ENCODE measurements at places on chromosomes 12 and 14.

GRCh38 chr12:116820064-116820656, 61.1 kb downstream of the HRK start:
- no peak for DNase-seq

GRCh38 chr12:24393071-24393470, 443.6 kb upstream of the SOX5 start:
- DNase-seq = no peak

GRCh38 chr12:122506393-122506938, 5.7 kb upstream of the ZCCHC8 start:
- DNase-seq = no peak

DNA sequence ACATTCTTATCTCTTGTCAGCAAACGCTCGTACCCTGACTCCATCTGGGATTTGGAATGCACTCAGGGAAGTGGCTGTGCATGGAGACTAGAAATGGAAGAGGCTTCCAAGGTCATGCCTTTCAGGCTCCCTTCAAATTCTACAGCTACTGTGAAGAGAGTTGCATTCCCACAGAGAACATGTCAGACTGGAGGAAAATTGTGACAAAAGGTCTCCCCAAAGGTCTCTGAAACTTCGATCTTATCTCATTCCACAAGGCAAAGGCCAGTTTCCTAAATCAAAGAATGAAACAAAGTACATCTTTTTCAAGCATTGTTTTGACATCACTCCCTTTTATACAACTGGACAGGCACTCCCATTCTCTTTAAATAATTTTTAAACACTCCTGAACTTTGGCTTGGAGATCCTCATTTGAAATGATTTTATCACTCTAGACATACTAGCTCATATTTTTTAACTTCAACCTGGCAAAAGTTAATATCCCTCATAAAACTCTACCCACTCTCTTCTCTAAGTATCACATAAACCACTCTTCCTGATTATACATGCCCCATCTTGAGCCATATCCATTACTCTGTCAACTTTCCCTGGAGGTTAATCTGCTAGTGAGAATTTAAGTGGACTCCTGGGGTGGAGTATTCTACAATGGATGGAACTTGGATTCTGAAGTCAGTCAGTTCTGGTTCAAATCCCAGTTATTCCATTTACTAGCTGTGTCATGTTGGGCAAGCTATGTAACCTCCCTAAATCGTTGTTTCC, 218.1 kb upstream of the HMGA2 start:
- no peak for DNase-seq

DNA sequence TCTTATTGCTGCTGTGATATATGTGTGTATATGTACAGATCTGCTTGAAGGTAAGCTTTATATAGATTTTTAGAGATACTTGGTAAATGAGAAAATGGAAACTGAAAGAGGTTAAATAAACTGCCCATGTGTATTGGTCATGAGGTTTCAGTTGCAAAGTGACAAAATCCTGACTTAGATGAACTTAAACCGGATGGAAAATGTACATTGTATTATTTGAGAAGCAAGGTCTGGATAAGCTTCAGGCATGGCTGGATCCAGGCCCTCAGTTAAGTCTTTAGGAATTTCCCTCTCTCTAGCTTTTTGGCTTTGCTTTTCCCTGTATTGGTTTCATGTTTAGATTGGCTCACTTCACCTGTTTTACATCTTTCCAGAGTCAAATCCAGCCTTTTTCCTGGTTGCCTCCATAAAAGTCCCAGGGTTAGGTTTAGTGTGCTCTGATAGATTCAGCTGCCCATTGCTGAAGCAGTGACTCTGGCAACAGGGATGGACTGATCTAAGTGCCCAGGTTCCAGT, 21.0 kb upstream of the MAP1LC3B2 start:
- DNase-seq = no peak

- peak; percentile 88 for DNase-seq
Measured at GRCh38 chr12:76037130-76038103, 5.8 kb upstream of the PHLDA1 start.

DNA sequence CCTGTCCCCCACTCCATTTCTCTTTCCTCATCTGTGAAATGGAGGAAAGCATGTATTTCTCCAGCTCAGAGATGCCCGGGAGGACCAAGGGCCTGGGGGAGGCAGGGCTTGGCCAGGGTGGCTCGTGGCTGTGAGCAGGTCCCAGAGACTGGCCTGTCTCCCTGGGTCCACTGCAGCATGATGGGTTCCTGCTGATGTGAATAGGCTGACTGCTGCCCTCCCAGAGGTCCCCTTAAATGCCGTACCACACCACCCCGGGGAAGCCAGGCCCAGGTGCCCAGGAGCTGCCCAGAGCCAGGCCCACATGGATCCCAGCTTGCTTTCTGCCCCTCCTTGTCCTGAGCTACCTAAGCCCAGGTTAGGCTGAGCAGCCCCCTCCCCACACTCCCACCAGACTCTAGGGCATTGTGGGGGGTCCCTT, 158.2 kb upstream of the C14orf180 start:
- DNase-seq = no peak

GRCh38 chr14:54686219-54686870, 119.4 kb downstream of the SAMD4A start:
- no peak for DNase-seq

- no peak for DNase-seq
Measured at GRCh38 chr14:85619851-85620250, 89.9 kb downstream of the FLRT2 start.

DNA sequence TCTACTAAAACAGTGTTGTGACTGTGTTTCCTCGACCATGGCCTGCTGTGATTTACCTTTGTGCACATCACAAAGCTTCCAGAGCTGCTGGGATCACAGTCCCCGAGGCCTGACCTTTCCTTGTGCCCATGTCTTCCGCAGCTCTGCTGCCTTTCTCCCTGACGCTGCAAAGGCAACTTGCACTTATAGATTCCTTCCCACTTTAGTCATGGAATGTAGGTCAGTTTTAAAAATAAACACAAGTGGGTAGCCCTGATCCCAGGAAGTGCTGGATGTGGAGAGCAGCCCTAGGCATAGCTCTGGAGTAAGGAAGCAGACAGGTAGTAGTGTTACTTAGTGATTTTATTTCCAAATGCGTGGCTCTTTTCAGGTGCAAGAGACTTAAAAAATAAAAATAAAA, 825.7 kb downstream of the AACS start:
- DNase-seq = no peak

DNA sequence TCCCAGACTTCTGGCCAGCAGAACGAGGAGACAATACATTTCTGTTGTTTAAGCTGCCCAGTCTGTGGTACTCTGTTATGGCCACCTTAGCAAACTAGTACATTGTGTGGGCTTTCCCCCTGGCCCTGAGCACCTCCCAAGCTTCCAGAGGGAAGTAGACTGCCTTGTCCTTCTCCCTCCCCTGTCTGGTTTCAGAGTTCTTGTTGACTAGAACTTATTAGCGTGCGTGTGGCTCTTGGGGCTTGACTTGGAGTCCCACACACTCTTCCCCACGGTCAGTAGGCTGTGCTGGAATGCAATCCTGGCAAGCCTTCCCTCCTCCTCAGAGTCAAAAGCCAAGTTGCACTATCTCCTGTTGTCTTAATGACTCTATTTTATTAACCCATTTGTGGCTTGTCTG, 27.7 kb downstream of the FBLN5 start:
- no peak for DNase-seq
